Activated CD4-positive, alpha-beta memory T cell treated with anti-CD3 and anti-CD28 coated beads for 36 hours (primary cell): ENCODE measurements at places on chromosomes 3 and 15.

- H3K4me1 ChIP-seq = peaks cover 80% of the 10 kb centered on the region
- peaks cover 16% of the 10 kb centered on the region for H3K36me3 ChIP-seq
- no peaks in the 10 kb centered on the region for H3K27me3 ChIP-seq
- H3K4me3 ChIP-seq = no peak overlapping the region
- no peak overlapping the region for H3K27ac ChIP-seq
- DNase-seq = no peak
Observed at GRCh38 chr3:15307580-15307979, 24.8 kb downstream of the SH3BP5 start.

DNA sequence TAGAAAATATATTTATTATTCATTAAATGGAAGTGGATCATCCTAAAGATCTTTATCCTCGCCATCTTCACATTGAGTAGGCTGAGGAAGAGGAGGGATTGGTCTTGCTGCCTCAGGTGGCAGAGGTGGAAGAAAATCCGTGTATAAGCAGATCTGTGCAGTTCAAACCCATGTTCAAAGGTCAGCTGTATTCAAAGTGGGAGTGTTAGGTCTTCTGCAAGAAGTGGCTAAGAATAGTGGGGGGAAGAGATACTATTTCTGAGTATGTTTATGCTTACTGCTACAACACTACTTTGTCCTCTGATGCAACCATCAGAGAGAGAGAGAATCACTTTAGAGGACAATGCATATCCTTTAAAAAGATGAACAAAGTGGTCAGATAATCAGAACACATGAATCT is 39.5 kb downstream of the YEATS2 start:
- H3K36me3 ChIP-seq = peaks cover 55% of the 10 kb centered on the region
- H3K27me3 ChIP-seq = no peaks in the 10 kb centered on the region
- no peak overlapping the region for H3K4me3 ChIP-seq
- DNase-seq = no peak
- no peaks in the 10 kb centered on the region for H3K4me1 ChIP-seq

GRCh38 chr3:64247991-64248646 is 22.9 kb upstream of the PRICKLE2 start:
- no peak overlapping the region for H3K27ac ChIP-seq
- no peaks in the 10 kb centered on the region for H3K36me3 ChIP-seq
- no peak overlapping the region for H3K4me3 ChIP-seq
- no peaks in the 10 kb centered on the region for H3K4me1 ChIP-seq
- peaks cover 6% of the 10 kb centered on the region for H3K27me3 ChIP-seq

- H3K27ac ChIP-seq = no peak overlapping the region
- no peak for DNase-seq
- no peaks in the 10 kb centered on the region for H3K4me1 ChIP-seq
- H3K27me3 ChIP-seq = peaks cover 2% of the 10 kb centered on the region
- no peak overlapping the region for H3K4me3 ChIP-seq
Observed at GRCh38 chr3:109125902-109126301, 8.0 kb upstream of the MORC1 start.

DNA sequence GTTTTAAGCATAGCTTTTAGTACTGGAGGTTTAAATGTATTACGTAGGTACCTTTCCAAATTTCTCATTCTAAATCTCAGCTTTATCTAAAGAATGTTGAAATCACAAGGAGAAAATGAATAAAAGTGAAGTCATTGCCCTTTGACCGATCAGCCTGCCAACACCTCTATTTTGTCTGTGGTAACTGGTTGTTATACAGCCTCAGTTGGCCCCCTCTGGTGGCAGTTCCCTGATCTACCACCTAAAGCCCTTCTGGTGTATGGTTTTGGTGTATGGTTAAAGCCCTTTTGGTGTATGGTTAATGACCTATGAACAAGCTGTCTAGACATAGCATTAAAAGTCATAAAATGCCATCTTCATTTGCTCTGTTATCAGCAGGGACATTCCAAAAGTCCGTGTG is 378.2 kb upstream of the AZI2 start:
- no peak overlapping the region for H3K4me3 ChIP-seq
- no peaks in the 10 kb centered on the region for H3K4me1 ChIP-seq
- peak; percentile 17 for DNase-seq
- no peaks in the 10 kb centered on the region for H3K36me3 ChIP-seq

DNA sequence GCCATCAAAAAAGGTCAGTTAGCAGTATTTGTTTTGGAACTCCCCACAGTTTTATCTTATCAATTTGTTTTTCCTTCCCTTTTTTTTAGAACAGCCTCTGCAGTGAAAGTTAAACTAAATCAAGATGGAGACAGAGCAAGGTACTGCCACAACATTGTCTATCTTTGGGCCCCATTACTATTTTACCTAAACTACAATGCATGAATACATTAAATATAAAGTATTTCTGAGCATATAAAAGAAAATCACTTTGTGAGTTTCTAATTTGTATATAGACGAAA is 139.5 kb downstream of the MEIS2 start:
- no peak for DNase-seq
- H3K4me3 ChIP-seq = no peak overlapping the region
- no peaks in the 10 kb centered on the region for H3K4me1 ChIP-seq
- no peaks in the 10 kb centered on the region for H3K36me3 ChIP-seq

GRCh38 chr3:107574650-107575049 is 51.9 kb downstream of the BBX start:
- H3K4me3 ChIP-seq = no peak overlapping the region
- no peaks in the 10 kb centered on the region for H3K36me3 ChIP-seq
- no peak for DNase-seq
- H3K27ac ChIP-seq = no peak overlapping the region

DNA sequence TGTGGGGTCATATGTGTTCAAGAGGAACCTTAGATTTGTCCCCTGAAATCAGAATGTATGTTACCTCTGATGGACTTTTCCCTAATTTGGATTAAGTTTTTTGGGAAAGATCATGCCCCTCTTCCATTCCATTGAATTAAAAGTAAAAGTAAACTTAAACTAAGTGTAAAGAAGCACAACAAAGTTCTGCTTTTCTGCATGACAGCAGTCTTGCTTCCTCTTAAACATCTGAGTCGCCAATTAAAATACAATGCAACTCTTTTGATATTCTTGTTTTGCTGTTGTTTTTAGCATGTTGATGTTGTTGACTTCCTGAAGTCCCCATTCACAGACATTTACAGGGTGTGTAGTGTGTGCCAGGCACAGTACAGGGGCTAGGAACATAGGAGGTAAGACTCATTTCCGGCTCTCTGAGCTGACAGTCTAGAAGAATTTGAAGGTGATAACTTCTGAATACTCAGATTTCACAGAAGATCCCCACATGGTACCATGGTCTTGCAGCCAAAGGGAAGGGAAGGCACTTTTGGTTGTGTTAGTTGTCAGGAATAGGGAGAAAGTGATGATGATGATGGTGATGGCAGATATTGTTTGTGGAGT is 45.0 kb downstream of the USP13 start:
- peaks cover 12% of the 10 kb centered on the region for H3K36me3 ChIP-seq
- peaks cover 3% of the 10 kb centered on the region for H3K4me1 ChIP-seq
- no peak overlapping the region for H3K4me3 ChIP-seq
- no peak for DNase-seq

GRCh38 chr3:14561051-14561960 is 21.2 kb upstream of the GRIP2 start:
- no peak overlapping the region for H3K27ac ChIP-seq
- H3K27me3 ChIP-seq = peaks cover 9% of the 10 kb centered on the region
- H3K36me3 ChIP-seq = no peaks in the 10 kb centered on the region
- no peaks in the 10 kb centered on the region for H3K4me1 ChIP-seq
- no peak overlapping the region for H3K4me3 ChIP-seq

DNA sequence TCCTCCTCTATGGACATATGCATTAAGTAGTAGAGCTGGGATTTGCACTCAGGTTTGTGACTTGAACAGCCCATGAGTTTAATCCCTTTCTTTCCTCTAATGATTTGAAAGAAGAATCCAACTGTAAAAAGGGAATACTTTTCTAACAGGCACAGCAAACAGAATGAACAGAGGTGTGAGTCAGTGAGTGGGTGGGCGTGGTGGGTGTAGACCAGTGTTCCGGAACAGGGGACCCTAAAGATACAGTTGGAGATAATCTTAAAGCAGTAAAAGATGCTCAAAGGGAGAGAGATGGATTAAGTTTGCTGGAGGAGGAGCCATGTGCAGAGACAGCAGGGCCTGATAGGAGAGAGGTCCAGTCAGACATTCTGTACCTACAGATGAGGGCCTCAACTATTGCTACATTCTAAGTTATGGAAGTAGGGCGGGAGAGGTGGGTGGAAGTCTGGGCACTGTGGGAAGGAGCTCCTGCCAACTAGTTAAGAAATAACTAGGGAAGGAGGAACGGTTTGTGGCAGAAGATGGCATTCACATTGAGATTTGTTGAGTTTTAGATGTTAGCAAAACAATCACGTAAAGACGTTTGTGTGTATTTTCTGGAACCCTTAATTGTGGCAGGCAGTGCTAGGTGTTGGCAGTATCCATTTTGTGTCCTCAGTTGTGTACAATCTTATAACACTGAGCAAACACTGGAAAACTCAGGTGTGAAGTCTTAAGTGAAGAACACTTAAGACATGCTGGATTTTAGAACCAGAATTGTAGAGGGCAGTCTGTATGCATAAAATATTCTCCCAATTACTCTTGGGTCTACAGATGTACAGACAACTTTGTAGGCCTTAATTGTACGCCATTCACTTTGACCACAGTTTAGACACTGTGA is 511.0 kb downstream of the GRM7 start:
- H3K27me3 ChIP-seq = no peaks in the 10 kb centered on the region
- H3K4me3 ChIP-seq = no peak overlapping the region
- H3K36me3 ChIP-seq = no peaks in the 10 kb centered on the region
- no peaks in the 10 kb centered on the region for H3K4me1 ChIP-seq
- no peak for DNase-seq

- H3K4me1 ChIP-seq = no peaks in the 10 kb centered on the region
- no peak overlapping the region for H3K27ac ChIP-seq
- H3K36me3 ChIP-seq = no peaks in the 10 kb centered on the region
Observed at GRCh38 chr3:124014366-124014942, 22.5 kb upstream of the ROPN1 start.

- no peak overlapping the region for H3K4me3 ChIP-seq
- H3K27me3 ChIP-seq = no peaks in the 10 kb centered on the region
- no peaks in the 10 kb centered on the region for H3K36me3 ChIP-seq
Observed at GRCh38 chr15:95085056-95085455, 853.7 kb downstream of the MCTP2 start.

DNA sequence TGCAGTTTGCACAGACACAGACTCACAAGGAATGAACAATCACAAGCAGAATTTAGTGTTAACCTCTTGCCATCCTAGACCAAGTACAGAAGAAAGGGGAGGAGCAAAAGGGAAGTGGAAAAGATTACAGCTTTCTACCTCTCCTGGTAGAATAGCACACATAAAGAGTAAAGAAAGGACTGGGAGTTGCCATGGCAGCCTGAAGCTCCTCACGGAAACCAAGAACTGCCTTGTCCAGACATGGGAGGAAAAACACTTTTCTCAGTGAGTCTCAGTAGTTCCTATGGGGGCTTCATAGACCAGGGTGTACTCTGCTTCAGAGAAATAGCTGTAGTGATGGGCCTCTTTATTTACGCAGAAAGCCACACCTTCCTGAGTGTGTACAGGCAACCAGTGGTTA is 114.7 kb upstream of the GAP43 start:
- peaks cover 18% of the 10 kb centered on the region for H3K27me3 ChIP-seq
- H3K36me3 ChIP-seq = no peaks in the 10 kb centered on the region
- DNase-seq = no peak
- H3K4me3 ChIP-seq = no peak overlapping the region

GRCh38 chr3:188234132-188234531 is 80.2 kb downstream of the LPP start:
- no peaks in the 10 kb centered on the region for H3K27me3 ChIP-seq
- no peak for DNase-seq
- peaks cover 32% of the 10 kb centered on the region for H3K4me1 ChIP-seq
- peaks cover 13% of the 10 kb centered on the region for H3K36me3 ChIP-seq
- no peak overlapping the region for H3K4me3 ChIP-seq

DNA sequence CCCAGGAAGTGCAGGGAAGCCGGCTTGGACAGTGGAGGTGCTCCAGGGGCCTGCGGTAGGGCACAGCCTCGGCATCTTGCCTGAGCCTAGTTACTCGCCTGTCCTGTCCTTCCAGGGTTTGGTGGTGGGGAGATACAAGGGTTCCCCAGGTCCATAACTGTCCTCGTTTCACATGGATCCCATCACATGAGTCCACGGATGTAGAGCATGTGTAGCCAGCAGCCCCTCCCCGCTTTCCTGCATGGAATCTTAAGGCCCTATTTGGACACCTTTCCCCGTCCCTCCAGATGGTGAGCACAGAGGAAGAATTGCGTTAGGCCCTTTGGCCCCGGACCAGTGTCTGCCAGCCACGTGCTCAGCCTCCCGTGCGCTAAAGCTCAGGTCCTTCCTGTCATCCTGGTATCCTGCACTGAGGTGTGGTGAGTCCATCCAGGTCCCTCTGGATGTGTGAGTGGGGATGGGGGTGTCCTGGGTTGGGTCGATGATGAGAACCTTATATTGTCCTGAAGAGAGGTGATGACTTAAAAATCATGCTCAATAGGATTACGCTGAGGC is 230.4 kb downstream of the SNRPN start:
- no peaks in the 10 kb centered on the region for H3K36me3 ChIP-seq
- H3K4me3 ChIP-seq = no peak overlapping the region
- no peak for DNase-seq
- no peaks in the 10 kb centered on the region for H3K27me3 ChIP-seq
- H3K27ac ChIP-seq = no peak overlapping the region

DNA sequence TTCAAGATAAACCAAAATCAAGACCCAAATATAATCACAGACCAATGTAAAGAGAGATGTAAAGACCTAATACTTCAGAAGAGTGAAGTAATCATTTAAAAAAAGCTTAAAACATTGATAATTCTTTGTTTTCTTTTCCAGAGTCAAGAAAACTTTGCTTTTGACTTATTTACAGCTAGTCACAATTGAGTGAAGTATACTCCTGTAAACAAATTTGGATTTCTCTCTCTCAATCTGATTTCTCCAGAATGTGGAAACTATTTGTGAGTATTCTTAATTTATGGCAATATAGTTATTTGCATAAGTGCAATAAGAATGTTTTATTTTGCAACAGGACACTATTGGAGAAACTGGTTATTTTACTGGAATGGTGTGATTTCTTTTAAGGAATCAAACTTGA is 43.7 kb upstream of the ZBTB20 start:
- H3K4me3 ChIP-seq = no peak overlapping the region
- H3K27ac ChIP-seq = no peak overlapping the region
- H3K4me1 ChIP-seq = peaks cover 2% of the 10 kb centered on the region
- H3K36me3 ChIP-seq = peaks cover 5% of the 10 kb centered on the region
- H3K27me3 ChIP-seq = no peaks in the 10 kb centered on the region
- DNase-seq = no peak

- H3K36me3 ChIP-seq = peaks cover 85% of the 10 kb centered on the region
- DNase-seq = no peak
- H3K27me3 ChIP-seq = no peaks in the 10 kb centered on the region
- H3K4me3 ChIP-seq = no peak overlapping the region
- H3K27ac ChIP-seq = no peak overlapping the region
Observed at GRCh38 chr3:138547342-138547975, 46.6 kb downstream of the CEP70 start.

- peaks cover 3% of the 10 kb centered on the region for H3K36me3 ChIP-seq
- H3K4me3 ChIP-seq = no peak overlapping the region
- DNase-seq = no peak
- H3K4me1 ChIP-seq = no peaks in the 10 kb centered on the region
Observed at GRCh38 chr3:105580296-105580965, 213.7 kb downstream of the ALCAM start.
